Metanephros (tissue), 2 donors: ENCODE measurements at places on chromosomes 1 and 21. TPM values are rescaled to one million over a fixed set of nuclear protein-coding genes. Genes with fewer than 3 reads are reported as not detected.

The RHOU gene
- 16.0 TPM for total RNA-seq

The LHX4 gene
- not detected for total RNA-seq

The ADGRL2 gene
- 191 TPM for total RNA-seq

The GPR52 gene
- 3.4 TPM for total RNA-seq

The LAMB3 gene
- total RNA-seq, result 2.3 TPM

The CFAP74 gene
- 0.23 TPM for total RNA-seq

The TRAF3IP3 gene
- total RNA-seq, result 4.3 TPM

The SDE2 gene
- total RNA-seq, result 28.0 TPM

The CDK18 gene
- 22.9 TPM for total RNA-seq

The TMPRSS2 gene
- total RNA-seq, result 54.8 TPM

The ZNF648 gene
- 0.76 TPM for total RNA-seq

The RGS18 gene
- total RNA-seq, result 4.0 TPM

The CASQ1 gene
- 103 TPM for total RNA-seq

The S100A12 gene
- 32.5 TPM for total RNA-seq

The RUNX3 gene
- total RNA-seq, result 0.47 TPM

The SELE gene
- 10.3 TPM for total RNA-seq

The LRRC7 gene
- 9.9 TPM for total RNA-seq

The XCL1 gene
- total RNA-seq, result 0.18 TPM

The SPATA46 gene
- not detected for total RNA-seq
